ENCODE measurements at places on chromosomes 7 and 10. TPM values are rescaled to one million over a fixed set of nuclear protein-coding genes. Genes with fewer than 3 reads are reported as not detected.

DRGX gene
- total RNA-seq: not detected

CHAT gene
- total RNA-seq: not detected

ZFAND2A gene
- total RNA-seq: 10.6 TPM

LRIT2 gene
- not detected for total RNA-seq

RSPH10B gene
- 0.50 TPM for total RNA-seq

CHN2 gene
- total RNA-seq: 0.29 TPM

DPCD gene
- total RNA-seq: 59.6 TPM

Measured in smooth muscle cell of trachea (primary cell).